ENCODE measurements at places on chromosomes 1 and 21. TPM values are rescaled to one million over a fixed set of nuclear protein-coding genes. Genes with fewer than 3 reads are reported as not detected.

- H3K27ac ChIP-seq: no peak overlapping the region
- H3K4me3 ChIP-seq: no peak overlapping the region
- peaks cover 26% of the 10 kb centered on the region for H3K4me1 ChIP-seq
- peaks cover 1% of the 10 kb centered on the region for H3K36me3 ChIP-seq
- no peak for DNase-seq
Measured at GRCh38 chr1:229325401-229325800, 17.4 kb downstream of the CCSAP start.

GRCh38 chr1:220426989-220427388 lies 100.9 kb upstream of the MARK1 start:
- no peaks in the 10 kb centered on the region for H3K36me3 ChIP-seq
- no peak overlapping the region for H3K4me3 ChIP-seq
- no peak for DNase-seq
- peaks cover 6% of the 10 kb centered on the region for H3K4me1 ChIP-seq

DNA sequence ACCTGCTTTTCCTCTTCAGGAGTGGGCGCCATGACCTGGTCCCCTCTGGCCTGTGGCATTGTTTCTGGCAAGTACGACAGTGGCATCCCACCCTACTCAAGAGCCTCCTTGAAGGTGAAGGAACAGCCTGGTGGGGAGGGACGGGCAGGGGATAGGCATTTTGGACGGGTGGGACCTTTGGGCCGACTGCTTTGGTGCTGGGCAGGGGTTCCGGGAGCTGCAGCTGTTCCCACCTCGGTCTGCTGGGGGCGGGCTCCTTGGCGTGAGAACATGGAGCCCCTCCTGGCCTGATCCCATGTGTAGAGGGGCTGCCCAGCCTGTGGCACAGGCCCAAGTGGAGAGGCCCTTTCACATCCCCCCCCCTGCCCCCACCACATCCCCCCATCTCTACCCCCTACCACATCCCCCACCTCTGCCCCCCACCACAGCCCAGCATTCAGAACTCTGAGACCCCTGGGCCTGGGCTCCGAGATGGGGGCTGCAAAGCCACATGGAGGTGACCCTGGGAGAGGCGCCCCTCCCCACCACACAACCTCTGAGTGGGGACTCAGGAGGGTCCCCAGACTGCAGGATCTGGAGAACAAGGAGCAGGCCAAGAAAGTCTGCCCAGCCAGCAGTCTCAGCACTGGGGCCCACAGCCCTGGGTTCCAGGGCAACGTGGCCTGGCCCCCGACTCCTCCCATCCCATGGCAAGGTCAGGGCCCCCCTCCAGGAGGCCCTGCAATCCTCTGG lies 50.0 kb downstream of the KCNAB2 start:
- no peak overlapping the region for H3K4me3 ChIP-seq
- H3K27ac ChIP-seq: no peak overlapping the region
- DNase-seq: no peak
- H3K27me3 ChIP-seq: no peaks in the 10 kb centered on the region

GRCh38 chr1:236753964-236754363 lies 41.1 kb upstream of the MTR start:
- DNase-seq: no peak
- no peak overlapping the region for H3K4me3 ChIP-seq

GABRD gene
- not detected for total RNA-seq

RGS2 gene
- total RNA-seq: 20.0 TPM
